ENCODE measurements at places on chromosomes 1 and 21.

- DNase-seq = no peak
Observed at GRCh38 chr21:45611939-45612664, 31.4 kb upstream of the PCBP3 start.

- DNase-seq = no peak
Observed at GRCh38 chr1:240254006-240254405, 162.3 kb downstream of the FMN2 start.

DNA sequence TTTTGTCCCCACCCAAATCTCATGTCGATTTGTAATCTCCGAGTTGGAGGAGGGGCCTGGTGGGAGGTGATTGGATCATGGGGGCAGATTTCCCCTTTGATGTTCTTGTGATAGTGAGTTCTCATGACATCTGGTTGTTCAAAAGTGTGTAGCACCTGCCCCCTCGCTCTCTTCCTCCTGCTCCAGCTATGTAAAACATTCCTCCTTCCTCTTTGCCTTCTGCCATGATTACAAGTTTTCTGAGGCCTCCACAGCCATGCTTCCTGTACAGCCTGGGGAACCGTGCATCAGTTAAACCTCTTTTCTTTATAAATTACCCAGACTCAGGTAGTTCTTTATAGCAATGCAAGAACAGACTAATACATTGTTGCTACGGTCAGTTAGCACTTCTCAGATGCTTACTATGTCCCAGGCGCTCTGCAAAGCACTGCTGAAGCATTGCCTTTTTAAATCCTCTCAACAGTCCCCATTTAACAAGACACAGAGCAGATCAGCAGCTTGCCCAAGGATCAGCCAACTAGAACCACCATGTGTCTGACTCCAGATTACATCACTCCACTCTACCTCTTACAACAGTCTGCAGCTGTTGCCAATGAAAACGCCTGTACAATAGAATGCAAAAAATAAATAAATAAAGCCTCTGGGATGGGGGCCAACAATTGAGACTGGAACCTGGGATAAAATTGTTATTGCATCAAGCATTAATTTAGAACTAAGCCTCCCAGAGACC lies 52.4 kb upstream of the USP1 start:
- no peak for DNase-seq

GRCh38 chr1:2605509-2606395 lies 19.2 kb downstream of the PRXL2B start:
- no peak for DNase-seq

DNA sequence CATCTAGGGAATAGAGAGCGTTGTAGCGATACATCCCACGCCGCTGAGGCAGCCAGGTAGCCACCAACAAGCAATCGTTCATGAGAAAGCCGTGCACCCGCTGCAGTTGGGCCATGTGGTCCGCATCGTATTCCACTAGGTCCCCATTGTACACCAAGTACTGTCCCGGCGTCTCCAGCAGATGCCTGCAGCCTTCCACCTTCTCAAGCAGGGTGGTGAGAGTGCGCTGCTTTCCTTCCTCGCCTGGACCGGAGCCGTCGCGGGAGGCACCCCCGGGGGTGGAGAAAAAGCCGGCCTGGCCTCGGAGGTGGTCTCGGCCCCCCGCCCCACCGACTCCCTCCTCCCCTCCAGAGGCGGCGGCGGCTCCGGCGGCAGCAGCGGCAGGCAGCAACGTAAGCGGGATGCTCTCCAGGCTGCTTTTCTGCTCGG lies 595 bp downstream of the EXOC8 start:
- no peak for DNase-seq

GRCh38 chr1:25111706-25112105 lies 120.6 kb downstream of the SYF2 start:
- no peak for DNase-seq

- DNase-seq = no peak
Observed at GRCh38 chr1:246923482-246923881, 8.3 kb downstream of the AHCTF1 start.

DNA sequence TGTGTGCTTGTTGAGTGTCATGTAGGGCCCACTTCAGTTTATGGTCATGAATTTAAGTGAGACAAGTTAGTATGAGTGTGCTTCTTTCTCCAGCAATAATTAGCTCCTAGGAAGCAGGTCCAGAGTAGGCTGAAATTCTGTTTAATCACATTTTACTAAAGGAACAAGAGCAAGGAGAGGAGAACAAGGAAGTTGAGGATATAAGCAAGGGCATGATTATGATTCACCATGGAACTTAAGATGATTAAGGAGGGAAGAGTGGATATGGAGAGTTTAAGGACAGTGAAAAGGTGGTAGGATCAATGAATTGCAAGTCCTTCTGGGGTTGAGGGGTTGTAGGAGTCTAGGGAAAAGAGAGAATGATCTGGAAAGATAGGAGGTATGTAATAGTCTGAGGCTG lies 3.1 kb upstream of the DIPK1A start:
- DNase-seq = no peak

DNA sequence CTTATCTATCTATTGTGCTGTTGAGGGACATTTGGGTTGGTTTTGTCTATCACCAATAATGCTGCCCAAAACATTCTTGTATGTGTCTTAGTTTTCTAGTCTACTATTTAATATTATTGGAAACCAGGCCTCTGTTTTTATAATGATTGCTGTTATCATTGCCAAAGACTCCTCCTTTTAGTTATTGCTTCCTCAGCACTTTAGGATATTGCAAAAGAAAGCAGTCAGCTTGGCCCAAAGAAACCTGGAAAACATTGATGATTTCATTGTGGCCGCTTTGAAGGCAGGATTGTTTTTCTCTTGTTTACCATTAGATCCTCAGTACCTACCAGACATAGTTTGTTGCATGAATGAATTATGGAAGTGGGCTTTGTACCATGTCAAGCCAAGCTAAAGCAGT lies 20.6 kb upstream of the MTARC2 start:
- DNase-seq = no peak

GRCh38 chr21:21712748-21713520 lies 714.7 kb downstream of the NCAM2 start:
- no peak for DNase-seq

DNA sequence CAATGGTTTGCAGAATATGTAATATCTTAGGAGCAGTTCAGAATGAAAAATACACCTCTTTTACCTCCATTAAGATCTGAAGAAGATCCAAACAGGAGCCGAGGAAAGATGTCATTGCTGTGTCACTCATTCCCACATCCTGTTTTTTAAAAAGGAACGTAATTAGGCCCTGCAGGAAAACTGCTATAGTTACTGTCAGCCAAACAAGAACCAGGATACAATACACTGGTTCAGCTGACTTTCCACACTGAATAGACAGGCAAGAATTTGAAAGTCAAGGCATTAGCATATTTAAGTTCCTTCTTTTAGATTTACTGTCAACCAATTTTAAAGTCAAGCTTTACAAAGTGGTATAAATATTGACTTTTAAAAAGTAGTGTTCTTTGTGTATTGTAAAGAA lies 63.8 kb downstream of the IARS2 start:
- DNase-seq = no peak

- DNase-seq = no peak
Observed at GRCh38 chr1:243883551-243883950, 33.5 kb upstream of the AKT3 start.

DNA sequence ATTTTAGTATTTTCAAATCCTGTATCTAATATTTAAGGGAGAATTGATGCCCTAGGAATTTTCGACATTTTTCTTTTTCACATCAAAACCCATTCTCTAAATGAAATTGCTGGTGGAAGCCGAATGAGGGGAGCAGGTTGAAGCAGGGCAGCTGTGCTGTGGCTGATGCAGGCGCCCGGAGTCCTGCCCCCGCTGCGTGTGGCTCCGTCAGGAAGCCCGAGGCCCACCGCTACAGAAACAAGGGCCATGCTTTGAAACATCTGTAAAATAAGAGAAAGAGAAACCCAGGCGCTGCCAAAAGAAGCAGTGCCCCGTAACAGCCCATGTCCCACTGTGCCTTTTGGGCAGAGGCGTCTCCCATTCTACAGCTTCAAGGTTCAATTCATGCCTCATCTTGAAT lies 41.1 kb downstream of the TENT5C start:
- DNase-seq = no peak

Measured in activated CD8-positive, alpha-beta memory T cell treated with anti-CD3 and anti-CD28 coated beads for 4 hours (primary cell).